ENCODE measurements at places on chromosomes 1 and 21.

DNA sequence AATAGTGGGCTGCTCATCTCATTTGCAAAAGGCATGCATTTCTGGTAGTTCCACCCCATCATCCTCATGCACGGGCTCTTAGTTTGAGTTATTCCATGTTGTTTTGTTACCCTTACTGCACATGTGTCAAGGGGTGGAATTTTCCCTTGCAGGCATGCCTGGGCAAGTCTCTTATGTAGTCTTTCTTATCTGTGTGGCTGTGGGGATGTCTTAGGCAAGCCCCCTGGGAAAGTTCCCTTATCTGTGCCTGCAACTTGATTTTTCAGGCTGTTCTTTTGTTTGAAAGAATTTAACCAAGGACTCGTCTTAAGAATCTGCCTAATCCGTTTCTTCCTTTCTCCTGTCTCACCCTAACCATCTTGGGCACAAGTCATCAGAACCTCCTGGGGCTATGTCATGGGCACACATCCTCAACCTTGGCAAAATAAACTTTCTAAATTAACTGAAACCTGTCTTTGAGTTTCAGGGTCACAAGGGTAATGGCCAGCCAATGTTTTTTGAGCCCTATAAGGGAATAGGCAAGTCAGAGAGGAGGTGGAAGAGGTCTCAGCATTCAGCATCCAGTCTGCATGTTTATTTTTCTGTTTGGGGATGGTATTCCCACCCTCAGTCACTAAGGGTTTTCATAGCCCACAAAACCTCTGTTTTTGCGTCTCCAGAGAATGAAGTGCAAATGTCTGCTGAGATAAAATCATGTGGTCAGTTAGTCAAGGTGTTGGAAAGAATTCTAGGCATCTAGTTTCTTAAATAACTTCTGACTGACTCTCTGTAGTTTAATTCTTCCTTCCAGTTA lies 579.7 kb downstream of the PLA2G4A start:
- no peak for DNase-seq

DNA sequence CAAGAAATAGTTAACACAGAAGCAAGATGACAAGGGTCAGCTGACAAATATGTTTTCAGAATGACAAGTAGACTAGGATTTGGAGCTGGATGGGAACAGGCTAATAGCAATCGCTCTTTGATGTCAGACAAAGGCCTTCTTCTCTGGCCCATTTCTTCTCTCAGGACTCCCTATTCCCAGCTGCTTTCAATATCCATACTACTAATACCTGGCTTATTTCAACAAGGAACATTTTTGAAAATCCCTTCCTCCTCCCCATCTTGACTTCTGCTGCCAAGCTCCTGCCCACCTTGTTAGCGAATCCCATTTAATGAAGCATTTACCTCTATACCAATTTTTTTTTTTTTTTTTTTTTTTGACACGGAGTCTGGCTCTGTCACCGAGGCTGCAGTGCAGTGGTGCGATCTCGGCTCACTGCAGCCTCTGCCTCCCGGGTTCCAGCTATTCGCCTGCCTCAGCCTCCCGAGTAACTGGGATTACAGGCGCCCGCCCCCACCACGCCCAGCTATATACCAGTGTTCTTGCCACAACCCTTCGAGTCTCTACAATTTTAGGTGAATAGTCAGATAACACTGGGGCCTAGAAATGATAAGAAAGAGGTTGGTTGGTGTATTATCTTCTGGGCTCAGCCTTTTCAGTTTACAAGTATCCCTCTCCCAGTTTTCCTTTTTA lies 68.4 kb downstream of the MACF1 start:
- no peak for DNase-seq

DNA sequence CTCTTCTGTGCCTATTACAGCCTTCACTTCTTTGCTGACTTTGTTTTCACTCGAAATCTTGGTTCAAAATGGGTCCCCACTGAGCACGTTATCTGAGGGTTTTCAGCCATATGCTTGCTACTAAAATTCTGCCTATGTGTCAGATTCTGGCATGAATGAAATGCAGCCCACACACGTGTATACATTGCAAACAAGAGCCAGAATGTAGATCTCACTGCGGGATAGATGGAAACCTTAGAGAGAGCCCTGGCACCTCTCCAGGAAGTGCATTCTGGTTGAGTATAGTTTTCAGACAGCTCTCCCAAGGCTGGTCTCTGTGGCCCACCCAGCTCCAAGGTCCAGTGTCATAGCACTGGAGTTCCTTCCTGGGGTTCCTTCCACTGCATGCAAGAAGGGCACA lies 234.7 kb upstream of the GJB5 start:
- DNase-seq = no peak

DNA sequence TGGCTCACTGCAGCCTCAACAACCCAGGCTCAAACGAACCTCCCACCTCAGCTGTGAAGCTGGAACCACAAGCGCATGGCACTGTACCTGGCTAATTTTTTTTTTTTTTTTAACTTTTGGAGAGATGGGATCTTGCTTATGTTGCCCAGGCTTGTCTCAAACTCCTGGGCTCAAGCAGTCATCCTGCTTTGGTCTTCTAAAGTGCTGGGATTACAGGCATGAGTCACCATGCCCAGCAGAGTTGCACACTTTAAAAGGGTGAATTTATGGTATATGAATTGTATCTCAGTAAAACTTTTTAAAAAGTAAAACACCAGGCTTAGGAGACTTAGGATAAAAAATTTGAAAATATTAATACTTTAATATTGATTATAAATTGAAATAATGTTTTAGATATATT lies 99.1 kb downstream of the CLEC20A start:
- DNase-seq = no peak

DNA sequence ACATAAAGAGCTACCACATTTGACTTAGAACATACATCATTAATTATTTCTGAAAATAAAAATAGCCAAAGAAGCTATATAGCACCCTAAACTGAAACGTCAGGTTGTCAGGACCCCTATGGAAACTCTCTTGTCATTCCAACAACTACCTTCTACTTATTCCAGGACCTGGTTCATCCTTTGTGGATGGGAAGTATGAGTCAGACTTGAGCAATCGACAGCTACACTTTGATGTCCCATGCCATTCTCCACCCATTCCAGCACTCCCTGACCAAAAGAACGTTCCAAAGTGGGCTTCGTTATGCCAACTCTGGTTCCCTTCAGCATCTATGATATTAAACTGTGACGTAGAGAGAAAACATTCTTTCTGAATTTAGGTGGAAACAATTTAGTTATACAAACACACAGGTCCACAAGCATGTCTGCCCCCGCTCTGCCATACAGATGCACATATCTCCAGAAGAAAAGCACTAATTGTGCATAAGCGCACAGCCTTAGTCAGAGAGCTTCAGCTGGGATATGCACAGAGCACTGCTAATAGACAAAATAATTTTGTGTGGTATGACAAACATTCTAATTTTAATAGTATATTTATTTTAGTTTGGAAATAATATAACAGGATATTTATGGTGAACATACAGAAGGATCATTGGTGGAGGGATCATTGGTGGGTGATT lies 723.1 kb upstream of the B3GALT2 start:
- no peak for DNase-seq

Data from activated T-cell treated with anti-CD3 and anti-CD28 coated beads, Interleukin-2, amount 50 U/mL, for 4 hours (primary cell).